ENCODE measurements at places on chromosomes 2 and 18.

DNA sequence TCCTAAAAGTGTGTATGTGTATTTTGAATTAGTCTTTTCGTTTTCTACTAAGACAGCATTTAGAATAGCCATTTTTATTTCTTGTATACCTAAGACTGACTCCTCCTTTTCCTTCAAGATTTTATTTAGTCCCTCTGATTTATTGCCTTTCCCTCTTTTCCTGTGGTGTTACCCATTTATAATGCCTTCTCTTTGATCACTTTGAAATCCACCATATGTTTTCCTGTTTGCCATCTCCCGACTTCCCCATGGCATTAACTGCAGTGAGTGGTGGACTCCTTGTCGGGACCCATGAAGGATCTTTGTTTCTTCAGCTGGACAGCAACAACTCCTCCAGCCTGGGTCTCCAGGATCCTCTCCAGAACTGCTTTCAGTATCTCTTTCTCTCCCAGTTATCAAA lies 160.7 kb downstream of the CSRNP3 start:
- no peak for DNase-seq

- no peak for DNase-seq
Observed at GRCh38 chr2:121175326-121175725, 109.7 kb downstream of the TFCP2L1 start.

GRCh38 chr2:55010149-55010591 lies 40.1 kb downstream of the RTN4 start:
- no peak for DNase-seq

GRCh38 chr2:30798536-30798991 lies 8.7 kb downstream of the CAPN13 start:
- no peak for DNase-seq

- DNase-seq: no peak
Observed at GRCh38 chr2:143482771-143483170, 353.6 kb downstream of the ARHGAP15 start.

DNA sequence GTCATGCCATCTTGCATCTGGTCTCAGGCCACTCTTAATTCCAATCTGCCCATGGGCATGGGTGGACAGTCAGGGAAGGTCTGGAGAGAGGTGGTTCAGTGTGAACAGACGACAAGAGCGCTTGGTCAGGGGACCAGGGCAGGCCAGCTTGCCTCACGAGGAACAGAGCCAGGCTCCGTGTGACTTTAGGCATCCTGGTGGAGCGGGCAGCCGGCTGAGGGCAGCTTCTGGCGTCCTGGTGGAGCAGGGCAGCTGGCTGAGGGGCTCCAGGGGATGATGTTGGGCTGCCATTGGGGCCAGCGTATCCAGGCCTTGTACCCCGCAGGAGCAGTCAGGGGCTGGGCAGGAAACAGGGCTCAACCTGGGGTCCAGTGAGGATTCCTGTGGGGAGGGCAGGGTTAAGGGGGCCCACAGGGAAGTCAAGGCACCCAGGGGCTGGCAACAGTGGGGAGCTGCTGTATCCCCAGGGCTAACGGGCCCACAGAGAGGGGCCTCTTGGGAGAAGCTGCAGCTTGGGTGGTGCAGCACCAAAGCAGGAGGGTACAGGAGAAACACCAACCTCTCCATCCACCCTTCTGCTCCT lies 197.9 kb upstream of the TWIST2 start:
- no peak for DNase-seq

DNA sequence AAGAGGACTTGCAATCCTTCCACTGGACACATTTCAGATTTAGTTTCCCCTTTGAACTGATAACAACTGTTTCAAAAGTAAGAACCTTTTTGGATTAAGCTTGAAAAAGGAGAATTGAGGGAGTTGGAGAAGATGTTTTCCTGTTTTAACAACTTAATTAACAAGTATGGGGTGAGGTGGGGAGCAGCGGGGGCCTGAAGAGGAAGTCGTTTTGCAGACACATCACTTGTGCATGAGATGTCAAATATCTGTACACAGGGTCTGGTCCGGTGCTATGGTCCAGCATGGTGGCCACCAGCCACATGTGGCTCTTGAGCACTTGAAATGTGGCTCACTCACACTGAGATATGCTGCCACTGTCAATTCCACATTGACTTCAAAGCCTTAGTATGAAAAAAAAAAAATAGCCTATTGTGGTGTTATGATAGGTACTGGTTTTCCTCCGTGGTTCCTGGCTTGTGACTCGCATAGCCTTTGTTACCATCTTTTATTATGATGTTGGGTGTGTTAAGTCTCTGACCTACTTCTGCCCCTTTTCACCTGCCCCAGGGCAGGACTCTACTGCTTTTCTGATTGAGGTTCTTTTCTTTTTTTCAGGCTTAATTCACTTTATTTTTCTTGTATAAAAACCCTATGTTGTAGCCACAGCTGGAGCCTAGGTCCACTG lies 205.5 kb downstream of the BCL2 start:
- DNase-seq: no peak

GRCh38 chr2:58930537-58930936 lies 689.4 kb upstream of the FANCL start:
- DNase-seq: no peak

GRCh38 chr2:65790676-65790935 lies 358.2 kb upstream of the SPRED2 start:
- no peak for DNase-seq

- no peak for DNase-seq
Observed at GRCh38 chr18:79260510-79260909, 135.2 kb upstream of the NFATC1 start.

- no peak for DNase-seq
Observed at GRCh38 chr2:12982149-12982584, 265.4 kb downstream of the TRIB2 start.

- DNase-seq: no peak
Observed at GRCh38 chr2:68734688-68735525, at the start of gene ARHGAP25. Gene ARHGAP25, plus strand, starts transcription at chr2:68734811. Its CDS starts 389 bp downstream, at chr2:68735200.

DNA sequence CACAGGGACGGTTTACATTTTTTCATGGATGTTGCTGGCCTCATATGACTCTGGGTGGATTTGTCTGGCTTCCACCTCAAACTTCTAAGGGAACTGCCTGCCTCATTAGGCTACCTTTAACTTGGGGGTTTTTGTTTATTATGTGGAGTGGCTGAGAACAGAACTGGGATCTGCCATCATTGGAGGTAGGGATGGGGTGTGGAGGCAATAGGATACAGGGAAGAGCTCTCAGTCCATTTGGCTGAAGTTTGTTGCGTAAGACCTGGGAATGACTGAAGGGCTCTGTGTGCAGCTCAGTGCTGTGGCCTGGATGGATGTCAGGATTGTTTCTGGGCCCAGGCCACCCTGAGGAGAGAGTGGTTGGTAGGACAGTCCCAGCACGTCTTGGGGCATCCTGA lies 31.2 kb downstream of the ASB1 start:
- no peak for DNase-seq

DNA sequence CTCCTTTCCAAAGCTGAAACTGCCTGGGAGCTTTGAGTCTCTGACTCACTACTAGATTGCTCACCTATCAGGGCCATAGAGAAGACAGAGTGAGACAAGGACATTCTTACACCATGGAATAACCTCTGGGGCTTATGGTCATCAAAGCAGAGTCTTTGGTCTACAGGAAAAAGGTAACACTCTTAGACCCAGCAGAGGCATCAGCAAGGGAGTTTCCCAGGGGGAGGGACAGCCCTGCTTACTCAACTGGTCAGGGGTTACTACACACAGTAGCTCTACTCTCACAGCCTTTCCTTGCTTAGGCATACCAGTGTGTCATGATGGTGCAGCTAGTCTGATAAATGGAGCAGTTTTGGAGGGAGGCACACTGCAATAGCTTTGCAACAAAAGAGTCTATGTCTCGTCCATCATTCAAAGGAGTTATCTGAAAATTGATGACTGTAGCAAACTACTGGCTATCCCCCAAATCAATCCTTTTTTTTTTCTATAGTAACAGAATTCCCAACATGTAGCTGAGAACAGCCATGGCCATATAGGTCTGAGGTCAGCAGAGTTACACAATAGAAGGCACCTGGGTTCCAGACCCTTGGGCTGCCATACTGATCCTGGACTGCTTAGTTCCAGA lies 22.4 kb upstream of the CD28 start:
- DNase-seq: no peak

DNA sequence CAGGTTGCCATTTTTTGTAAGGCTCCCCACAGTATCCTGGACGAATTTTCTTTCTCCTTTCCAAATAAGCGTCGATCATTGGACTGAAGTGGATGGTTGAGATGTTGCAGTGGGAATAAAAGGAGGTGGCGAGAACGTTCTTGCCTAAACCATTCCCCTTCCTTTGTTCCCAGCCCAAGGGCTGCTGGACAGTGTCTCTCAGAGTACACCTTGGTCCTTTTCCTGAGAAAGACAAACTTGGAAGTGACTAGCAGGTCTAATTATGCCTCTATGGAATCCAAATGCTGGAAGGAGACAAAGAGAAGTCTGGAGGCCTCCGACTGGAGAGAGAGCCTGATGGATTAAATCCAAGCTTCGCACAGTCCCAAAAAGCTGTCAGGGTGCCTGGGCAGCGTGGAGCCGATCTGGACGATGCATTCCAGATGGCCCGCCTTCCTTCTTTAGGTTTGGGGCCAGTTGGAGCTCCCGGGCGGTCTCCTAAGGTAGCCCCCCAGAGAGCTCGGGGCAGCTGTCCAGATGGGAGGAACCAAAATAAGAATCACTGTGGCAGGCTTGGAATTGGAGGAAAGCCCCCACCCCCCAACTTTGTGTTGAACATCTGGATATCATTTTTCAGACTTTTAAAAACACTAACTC lies 186.8 kb downstream of the TMEM247 start:
- no peak for DNase-seq

DNA sequence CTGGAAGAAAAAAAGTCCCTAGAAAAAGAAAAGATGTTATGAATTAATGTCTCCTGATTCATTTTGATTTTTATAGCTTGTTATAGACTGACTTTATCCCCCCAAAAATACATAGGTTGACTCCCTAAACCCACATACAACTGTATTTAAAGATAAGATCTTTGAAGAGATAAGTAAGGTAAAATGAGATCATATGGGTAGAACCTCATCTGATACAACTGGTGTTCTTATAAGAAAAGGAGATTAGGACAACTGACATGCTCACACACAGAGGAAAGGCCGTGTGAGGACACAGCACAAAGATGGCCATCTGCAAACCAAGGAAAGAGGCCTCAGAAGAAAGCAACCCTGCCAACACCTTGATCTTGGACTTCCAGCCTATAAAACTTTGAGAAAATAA lies 117.5 kb downstream of the CD226 start:
- no peak for DNase-seq

GRCh38 chr18:459814-460593 lies 40.5 kb downstream of the COLEC12 start:
- DNase-seq: no peak

- DNase-seq: no peak
Observed at GRCh38 chr2:121771976-121772742, 16.7 kb downstream of the TSN start.

DNA sequence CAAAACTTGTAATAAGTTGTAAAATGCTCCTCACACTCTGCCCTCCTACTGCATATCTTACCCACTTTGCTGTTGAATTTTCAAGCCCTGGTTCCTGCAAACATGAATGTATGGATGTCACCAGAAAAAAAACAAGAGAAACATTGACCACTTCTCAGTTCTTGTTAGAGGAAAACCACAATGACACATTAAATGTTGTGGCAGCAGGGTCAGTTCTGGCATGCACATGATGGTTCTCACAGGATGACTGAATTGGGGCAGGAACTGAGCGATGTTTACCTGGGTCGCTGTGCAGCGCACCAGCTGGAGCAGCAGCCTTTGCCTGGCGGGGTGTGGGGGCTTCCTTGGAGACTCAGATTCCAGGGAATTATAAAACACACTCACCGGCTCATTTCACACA lies 14.0 kb upstream of the PRKCE start:
- DNase-seq: no peak

GRCh38 chr18:6920099-6920955 lies 190.8 kb downstream of the ARHGAP28 start:
- no peak for DNase-seq

- no peak for DNase-seq
Observed at GRCh38 chr2:237254369-237254861, 159.5 kb downstream of the COL6A3 start.

DNA sequence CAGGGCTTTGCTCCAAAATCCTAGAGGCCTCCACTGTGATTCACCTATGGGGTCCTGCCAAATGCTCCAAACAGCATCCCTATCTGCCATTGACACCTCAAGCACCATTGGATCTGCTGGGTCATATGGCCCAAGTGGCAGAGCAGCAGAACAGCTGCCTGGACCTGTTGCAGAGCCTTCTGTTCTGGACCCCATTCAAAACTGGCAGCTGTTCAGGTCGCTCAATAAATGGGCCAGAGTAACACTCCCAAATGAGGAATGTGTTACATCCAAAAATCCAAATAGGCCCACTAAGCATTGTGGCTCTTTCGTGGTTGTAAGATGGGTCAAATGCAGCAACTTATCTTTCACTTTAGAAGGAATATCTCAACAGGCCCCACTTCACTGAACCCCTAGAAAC lies 783.6 kb downstream of the DCDC2C start:
- no peak for DNase-seq

GRCh38 chr2:217166241-217166850 lies 306.5 kb upstream of the TNP1 start:
- no peak for DNase-seq

- DNase-seq: no peak
Observed at GRCh38 chr2:126970583-126970982, 71.9 kb downstream of the TEX51 start.

- DNase-seq: no peak
Observed at GRCh38 chr2:149278872-149279264, 51.5 kb upstream of the LYPD6 start.

- DNase-seq: no peak
Observed at GRCh38 chr2:120451334-120451733, 105.4 kb downstream of the INHBB start.

DNA sequence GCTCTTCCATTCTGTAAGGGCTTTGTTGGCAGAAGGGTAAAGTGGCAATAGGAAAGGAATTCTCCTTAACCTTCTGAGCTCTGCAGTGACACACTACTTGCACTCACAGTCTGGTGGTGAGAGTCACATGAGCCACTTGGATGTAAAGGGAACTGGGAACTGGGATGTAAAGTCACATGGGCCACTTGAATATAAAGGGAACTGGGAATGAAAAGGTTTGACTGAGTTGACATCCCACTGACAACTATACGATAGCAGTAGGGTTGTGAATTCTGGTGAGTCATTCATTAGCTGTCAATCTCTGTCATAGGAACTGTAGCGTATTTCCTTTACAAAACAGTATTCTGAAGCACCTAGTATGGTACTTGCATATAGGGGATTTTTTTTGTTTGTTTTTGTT lies 5.5 kb downstream of the RPE start:
- no peak for DNase-seq

Data from stimulated activated CD8-positive, alpha-beta memory T cell treated with anti-CD3 and anti-CD28 coated beads, Interleukin-4, amount 100 ng/mL, for 4 hours (primary cell).